HTR-8/SVneo (cell line): ENCODE measurements at places on chromosomes 6 and 20.

DNA sequence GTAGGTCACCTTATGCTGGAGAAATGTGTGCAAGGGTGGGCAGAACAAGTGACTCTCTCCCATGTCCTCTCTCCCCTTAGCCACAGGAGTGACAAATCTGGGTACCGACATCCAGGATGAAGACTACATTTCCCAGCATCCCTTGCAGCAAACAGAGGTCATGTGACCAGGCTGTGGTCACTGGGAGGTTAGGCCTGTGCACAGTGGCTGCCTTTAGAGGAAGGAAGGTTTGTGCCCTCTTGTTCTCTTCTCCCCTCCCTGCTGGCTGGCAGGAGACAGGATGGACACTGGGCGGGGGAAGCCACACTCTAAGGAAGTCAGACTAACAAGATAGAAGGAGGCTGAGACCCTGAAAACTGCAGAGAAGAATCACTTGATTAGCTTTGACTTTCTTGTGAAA is 360.2 kb downstream of the PREX1 start:
- DNase-seq: no peak

DNA sequence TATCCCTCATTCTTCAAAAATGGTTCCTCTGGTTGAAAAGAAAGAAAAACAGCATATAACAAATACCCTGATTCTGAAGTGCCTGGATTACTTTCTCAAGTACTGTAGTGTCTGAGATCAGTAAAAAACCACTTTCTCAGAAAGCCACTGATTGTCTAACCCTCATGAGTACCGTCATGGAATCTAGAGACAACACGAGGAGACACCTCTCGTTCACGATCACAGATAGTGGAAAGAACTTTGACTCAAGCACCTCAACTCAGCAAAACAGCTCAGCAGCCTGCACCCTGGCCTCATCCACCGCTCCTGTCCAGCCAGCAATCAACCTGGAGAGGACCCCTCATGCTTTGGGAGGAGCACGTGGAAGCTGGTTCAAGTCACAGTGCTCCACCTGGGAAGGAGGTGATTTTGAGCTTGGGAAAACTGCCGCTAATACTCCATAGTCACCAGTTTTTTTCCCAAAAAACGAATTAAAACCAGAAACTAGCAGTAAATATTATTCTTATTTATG is 1.0 kb downstream of the SCML4 start:
- no peak for DNase-seq

DNA sequence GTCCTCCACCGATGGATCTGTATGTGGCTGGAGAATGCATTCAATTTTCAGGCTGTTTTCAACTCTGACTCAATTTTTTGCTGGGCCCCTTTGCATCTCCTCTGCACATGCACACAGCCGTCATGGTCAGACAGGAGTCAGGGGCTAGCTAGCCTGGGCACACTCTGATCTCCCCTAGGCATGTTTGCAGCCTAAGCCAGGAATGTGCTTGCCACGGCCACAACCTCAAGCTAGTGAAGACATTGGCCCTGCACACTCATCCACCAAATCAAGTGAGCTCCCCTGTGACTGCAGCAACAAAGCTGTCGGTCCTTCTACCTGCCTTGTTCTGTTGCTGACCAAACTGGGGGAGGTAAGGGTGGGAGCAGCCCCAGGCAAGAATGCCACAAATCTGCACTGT is 300.5 kb downstream of the ESR1 start:
- DNase-seq: no peak

- DNase-seq: no peak
Measured at GRCh38 chr20:49706630-49707091, 7.0 kb downstream of the B4GALT5 start.

GRCh38 chr20:59359906-59360725 is 59.7 kb downstream of the EDN3 start:
- DNase-seq: no peak

DNA sequence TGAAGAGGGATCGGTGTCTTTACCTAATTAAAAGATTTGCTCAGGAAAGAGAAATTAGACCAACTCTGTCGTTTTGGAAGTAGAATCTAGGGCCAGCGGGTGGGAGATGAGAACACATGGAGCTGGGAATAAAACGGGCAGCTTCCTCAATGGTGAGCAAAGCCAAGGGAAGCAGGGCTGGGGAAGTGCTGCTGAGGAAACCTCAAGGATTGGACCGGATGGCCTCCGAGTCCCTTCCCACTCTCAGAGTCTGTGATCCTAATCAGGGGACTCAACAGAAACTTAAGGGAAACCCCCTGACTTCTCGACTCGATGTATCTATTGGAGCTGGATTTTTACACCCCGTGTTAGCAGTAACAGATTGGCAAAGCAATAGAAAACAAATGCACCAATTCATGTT is 10.8 kb downstream of the GCNT2 start:
- DNase-seq: no peak

DNA sequence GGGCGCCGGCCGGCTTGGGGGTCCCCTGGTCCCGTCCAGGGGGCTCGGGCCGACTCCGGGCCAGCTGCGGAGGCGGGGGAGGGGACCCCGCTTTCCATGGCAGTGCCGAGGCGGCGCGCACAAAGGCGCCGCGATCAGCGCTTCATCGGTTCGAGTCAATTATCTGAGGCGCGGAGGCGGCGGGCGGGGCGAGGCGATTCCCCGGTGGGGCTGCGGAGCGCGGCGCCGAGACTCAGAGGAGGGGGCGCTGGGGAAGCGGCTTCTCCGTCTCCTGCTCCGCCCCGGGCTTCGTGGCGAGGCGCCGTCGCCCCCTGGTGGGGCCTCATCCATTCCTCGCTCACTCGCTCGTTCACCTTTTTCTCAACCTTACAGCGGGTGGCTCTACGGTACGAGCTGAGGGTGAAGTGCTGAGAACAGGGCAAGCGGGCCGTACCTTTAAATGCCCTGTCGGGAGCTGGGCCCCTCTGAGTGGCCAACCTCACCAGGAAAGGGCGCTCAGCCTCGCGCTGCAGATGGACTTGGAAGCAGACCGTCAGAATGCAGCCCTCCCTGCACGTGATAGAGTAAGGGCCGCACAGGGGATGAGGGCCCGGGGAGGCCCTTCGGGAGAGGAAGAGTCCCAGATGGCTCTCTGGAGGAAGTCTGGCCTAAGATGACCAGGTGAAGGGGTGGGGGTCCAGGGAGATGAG is 39.9 kb downstream of the SLC52A3 start:
- DNase-seq: peak; percentile 77

GRCh38 chr6:150732765-150733539 is 132.6 kb upstream of the MTHFD1L start:
- DNase-seq: no peak

- DNase-seq: no peak
Measured at GRCh38 chr6:108119769-108120141, 45.2 kb upstream of the OSTM1 start.

GRCh38 chr20:33246077-33246476 is 10.3 kb downstream of the BPIFA1 start:
- DNase-seq: no peak

GRCh38 chr6:168192901-168193815 is 114.1 kb upstream of the FRMD1 start:
- no peak for DNase-seq

DNA sequence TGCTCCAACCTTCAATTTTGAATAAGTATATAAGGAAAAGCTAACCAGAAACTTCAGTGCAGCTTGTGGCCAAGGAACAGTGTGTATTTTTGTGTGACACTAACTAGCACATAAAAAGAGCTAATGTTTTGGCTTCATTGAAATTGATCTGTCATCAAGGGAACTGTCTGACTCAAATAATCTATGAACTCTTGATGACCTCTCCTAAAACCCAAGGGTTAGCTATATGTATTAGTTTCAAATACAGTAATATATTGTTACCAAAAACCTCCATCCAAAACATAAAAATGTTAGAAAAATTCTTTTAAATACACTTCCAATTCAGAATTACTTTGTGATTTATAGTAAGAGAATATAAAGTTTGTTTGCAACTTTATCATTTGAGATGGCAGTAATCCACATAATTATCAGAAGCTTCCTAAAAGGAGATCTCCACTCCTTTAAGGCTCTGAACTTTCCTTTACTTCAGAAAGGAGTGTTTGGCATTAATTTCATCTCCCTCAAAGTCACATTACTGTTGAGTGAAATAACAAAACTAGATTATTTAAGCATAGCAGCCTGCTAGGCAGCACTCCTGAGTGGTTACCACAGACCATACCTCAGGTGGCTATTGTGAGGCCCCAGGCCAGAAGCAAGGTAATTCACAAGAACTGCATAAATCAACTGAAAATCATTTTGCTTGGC is 46.3 kb upstream of the HSF2 start:
- DNase-seq: no peak

GRCh38 chr6:15023448-15023847 is 222.4 kb upstream of the JARID2 start:
- no peak for DNase-seq

- DNase-seq: no peak
Measured at GRCh38 chr6:139540276-139540675, 165.8 kb upstream of the CITED2 start.

DNA sequence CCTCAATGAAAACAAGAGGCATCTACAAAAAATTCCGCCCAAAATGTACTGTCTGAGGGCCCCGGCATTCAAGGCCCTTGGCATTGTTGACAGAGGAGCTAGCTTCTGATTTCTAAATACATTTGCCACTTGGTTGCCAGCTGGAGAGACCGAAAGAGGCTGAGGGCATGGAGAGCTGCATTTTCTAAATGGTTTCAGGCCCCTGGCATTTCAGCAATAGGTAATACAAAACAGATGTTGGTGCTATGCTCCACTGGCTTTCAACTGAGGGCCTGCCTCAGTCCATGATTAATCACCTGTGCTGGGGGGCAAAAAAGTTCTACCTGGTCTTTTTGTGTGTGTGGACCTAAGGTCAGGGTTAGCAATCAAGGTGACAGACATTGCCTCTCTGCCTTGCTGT is 79.5 kb upstream of the ISM1 start:
- DNase-seq: no peak

GRCh38 chr20:24637087-24637486 is 167.7 kb downstream of the SYNDIG1 start:
- DNase-seq: no peak

DNA sequence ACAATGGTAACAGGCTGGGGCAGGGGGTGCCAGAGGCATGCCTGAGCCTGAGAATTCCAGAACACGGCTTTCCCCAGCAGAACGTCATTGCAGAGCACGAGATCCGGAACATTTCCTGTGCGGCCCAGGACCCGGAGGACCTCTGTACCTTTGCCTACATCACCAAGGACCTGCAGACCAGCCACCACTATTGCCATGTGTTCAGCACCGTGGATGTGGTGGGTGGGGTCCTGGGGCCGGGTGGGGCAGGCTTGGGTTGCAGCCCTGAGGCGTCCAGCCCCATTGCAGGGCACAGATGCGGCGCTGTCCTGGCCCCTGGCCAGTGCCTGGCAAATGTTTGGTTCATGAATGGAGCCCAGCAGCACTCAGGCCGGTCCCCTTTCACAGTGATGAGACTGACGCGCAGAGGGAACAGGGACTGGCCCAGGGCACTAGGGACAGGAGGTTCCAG is 57.1 kb downstream of the TCP11 start:
- DNase-seq: no peak

GRCh38 chr6:21132856-21133838 is 460.4 kb upstream of the SOX4 start:
- DNase-seq: no peak

DNA sequence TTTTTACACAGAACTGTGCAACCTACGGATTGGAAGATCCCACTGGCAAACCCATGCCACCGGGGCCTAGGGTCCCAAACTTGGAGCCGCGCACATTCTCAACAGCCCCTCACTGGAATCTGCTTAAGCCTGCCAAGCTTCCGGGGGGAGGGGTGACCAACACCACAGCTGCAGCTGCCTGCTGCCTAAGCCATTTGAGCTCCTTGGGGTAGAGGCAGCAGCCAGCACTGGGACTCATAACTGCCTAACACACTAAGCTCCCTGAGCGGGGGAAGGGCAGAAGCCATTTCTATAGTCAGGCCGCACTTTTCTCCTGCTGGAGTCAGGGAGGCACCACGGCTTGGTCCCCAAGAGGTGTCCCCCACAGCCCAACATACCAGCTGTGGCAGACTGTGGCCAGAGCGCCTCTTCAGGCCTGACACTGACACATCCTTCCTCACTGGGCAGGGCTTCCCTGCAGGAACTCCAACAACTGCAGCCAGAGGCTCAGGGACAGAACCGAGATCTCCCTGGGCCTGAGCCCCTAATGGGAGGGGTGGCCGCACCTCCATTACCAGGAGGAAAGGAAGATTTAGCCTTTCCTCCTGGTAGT is 270.3 kb upstream of the ECI2 start:
- no peak for DNase-seq

- DNase-seq: peak; percentile 75
Measured at GRCh38 chr20:50226093-50226974, 35.7 kb downstream of the CEBPB start.

DNA sequence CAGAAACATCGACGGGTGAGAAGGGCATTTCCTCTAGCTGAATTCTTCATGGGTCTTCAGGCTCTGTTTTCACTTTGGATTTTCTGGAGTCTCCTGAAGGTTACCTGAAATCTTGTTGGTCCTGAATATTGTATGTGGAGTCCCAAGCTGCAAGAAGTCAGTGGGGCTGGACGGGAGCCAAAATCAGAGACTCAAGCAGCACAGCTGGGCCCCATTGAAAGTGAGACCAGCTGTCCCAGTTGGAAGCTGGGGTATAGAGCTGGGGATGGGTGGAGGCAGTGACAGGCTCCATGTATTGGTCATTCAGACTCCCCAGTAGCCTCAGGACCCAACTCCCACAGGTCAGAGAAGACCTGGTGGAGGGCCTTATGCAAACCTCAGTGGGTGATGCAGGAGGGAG is 111.3 kb upstream of the MLN start:
- no peak for DNase-seq

- no peak for DNase-seq
Measured at GRCh38 chr6:154058963-154059680, 20.1 kb downstream of the OPRM1 start.

DNA sequence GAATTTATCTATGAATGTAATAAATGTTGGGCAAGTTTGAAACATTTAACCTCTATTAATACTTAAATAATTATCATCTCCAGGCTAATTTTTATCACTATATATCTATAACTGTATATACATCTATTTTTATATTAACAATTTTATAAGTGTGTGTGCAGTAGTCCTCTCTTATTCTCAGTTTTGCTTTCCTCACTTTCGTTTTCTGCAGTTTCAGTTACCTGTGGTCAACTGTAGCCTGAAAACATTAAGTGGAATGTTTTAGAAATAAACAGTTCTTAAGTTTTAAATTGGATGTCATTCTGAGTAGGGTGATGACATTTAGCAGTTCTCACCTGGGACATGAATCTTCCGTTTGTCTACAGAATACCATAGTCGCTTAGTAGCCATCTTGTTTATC is 379.4 kb upstream of the MAN1A1 start:
- DNase-seq: no peak

DNA sequence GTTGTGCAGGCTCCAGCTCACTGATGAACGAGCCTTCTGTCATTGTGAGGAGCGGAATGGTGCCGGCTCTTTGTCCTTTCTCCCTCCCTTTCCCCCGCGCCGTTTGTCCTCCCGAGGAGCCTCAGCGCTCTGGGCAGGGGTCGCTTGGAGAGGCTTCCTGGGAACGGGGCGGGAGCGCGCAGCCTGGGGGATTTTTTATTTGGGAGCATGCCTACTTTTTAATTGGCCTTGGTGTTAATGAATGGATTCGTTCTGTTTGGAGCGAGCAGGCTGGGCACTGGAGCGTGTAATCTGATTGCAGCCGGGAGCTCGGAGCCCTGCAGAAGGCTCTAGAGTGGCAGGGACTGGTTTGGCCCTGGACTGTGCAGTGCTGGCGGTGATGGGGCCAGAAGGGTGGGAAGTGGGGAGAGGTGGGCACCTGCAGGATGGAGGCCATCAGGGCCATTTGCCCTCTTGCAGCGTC is 118.8 kb downstream of the CDH4 start:
- no peak for DNase-seq

GRCh38 chr6:169071394-169071793 is 182.3 kb downstream of the THBS2 start:
- DNase-seq: no peak
